ENCODE measurements at places on chromosomes 16 and 17. TPM values are rescaled to one million over a fixed set of nuclear protein-coding genes. Genes with fewer than 3 reads are reported as not detected.

CDC42EP4 gene
- total RNA-seq, result 4.8 TPM

CTRB2 gene
- total RNA-seq, result not detected

RDM1 gene
- not detected for total RNA-seq

HEATR9 gene
- not detected for total RNA-seq

MPO gene
- total RNA-seq, result not detected

BAIAP3 gene
- total RNA-seq, result 2.0 TPM

EME1 gene
- 1.9 TPM for total RNA-seq

ARHGAP44 gene
- total RNA-seq, result not detected

FBXO31 gene
- 41.9 TPM for total RNA-seq

KRT33A gene
- not detected for total RNA-seq

ITGB3 gene
- total RNA-seq, result 0.81 TPM

TLCD3B gene
- not detected for total RNA-seq

SLC25A11 gene
- total RNA-seq, result 44.1 TPM

MGAT5B gene
- 0.56 TPM for total RNA-seq

HCRT gene
- total RNA-seq, result not detected

AATK gene
- total RNA-seq, result 0.61 TPM
